Trophoblast cell (in vitro differentiated cells and primary cell): ENCODE measurements at places on chromosomes 12 and 14.

DNA sequence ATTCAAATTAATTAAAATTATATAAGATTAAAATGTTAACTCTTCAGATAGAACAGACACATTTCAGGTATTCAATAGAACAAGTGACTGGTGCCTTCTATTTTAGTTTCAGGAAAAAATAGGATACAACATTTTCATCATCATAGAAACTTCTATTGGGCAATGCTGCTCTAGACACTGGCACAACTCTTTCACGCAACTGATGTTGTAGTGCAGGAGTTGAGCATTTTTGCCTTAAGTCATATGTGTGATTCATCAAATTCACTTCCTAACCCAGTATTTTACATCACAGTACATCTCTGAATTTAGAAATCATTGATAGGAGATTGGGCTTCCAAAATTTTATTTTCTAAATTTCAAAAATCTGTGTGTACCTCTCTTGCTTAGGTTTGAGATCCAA lies 215.4 kb upstream of the DIO2 start:
- DNase-seq = peak; percentile 19

DNA sequence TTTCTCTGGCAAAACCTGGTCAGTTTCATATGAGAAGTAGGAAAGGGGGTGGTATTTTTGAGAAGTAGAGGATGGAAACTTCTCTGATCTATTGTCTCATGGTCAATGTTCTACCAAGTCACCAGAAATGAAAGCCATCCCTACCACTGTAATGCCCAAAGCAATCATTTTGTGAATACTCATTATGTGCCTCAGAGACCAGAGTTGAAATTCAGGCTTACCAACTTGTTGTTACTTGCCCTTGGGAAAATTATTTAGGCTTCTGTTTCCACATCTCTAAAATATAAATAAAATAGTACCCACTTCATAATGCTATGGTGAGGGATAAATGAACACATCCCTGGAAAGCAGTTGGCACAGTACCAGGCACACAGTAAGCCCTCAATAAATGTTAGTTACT lies 723.7 kb upstream of the TBX3 start:
- no peak for DNase-seq

DNA sequence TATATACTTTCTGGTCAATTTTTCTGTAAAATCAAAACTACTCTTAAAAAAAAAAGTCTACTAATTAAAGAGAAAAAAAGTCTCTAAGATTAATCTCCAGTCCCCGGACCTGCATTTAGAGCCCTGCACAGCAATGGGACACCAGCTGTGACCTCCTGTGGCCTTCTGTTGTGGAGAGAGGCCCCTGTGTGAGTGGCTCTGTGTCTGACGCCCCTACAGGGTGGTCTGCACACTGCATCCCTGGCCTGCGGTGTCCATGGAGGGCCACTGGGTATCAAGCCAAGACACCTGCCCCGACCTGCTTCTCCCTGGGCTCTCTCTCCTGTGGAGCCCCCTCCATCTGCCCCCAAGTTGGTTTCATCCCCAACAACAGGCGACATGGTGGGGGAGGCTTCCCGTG lies 248.0 kb upstream of the DIO3 start:
- DNase-seq = no peak

DNA sequence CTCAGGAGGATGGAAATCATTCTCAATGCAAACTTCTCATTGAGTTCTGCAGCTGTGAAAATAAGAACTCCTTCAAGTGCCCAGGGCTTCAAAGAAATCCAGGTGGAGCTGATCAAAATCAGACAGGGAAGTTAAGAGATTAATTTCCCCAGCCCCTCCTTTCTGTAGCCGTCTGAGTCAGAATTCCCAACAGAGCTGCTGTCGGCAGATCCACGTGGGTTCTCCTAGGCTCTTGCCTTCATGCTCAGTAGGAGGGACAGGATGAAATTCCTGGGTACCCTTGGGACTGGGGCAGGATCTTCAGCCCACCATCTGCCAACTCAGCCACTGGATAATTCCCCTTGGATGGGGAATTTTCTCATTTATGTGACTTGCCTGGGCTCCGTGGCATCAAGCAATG lies 13.3 kb downstream of the TGFB3 start:
- no peak for DNase-seq

DNA sequence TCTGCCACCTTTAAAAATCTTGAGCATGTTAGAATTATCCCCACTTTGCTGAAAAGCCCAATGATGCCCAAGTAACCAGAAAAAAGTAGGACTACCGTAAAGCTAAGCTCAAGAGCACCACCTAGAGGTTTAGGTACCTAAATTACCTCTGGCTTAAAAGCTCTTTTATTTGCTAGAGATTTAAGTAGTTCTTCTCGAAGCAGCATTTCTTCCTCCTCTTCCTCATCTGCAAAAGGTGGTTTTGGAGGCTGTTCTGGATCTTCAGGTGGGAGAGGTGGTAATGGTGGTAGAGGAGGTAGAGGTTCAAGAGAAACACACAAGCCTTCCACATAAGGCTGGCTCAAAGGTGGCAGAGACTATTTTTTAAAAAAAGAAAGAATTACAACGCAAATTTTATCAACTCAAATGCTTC lies 26.9 kb downstream of the ZFC3H1 start:
- DNase-seq = peak; percentile 35

- DNase-seq = no peak
Observed at GRCh38 chr14:57574617-57575288, 81.1 kb upstream of the CCDC198 start.

- DNase-seq = peak; percentile 92
Observed at GRCh38 chr14:96424109-96424989, 32.4 kb downstream of the AK7 start.

DNA sequence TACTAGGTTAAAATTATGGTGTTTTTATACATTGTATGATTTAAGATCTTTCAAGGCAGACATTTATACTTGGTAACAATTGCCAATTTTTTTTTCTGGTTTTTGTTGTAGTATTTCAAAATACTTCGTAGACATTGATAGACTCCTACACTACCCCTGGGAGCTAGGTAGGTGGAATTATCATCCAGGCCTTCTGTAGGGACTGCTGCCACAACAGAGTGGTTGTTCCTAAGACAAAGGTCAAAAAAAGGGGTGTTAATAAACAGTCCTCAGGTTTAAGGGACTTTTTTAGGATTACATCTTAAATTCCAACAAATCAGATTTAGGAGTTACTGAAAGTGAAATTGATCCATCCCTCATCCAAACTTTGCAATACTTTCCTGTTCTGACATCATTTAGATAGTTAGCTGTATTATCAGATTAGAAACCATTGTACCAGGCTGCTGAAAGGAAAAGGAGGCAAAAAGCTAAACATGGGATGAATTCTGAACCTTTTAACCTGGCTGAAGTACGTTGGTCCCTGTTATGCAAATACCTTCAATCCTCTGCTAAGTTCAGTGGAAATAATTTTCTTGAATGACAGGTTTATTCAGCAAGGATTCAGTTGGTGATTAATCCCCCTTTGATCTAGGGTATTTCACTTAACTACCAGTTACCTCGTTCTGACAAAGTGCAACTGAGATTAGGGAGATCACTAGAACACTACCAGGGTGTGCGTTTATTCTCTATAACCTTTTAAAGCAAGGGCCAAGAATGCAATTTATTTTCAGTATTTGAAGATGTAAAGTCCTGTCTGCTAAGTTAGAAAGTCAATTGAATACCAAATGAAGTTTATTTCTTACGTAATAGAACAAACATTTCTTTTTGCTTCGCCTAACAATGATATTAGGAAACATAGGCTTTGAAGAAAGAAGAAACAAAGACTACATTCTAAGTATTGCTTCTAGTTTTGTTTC lies 23.2 kb downstream of the AP5M1 start:
- DNase-seq = no peak

DNA sequence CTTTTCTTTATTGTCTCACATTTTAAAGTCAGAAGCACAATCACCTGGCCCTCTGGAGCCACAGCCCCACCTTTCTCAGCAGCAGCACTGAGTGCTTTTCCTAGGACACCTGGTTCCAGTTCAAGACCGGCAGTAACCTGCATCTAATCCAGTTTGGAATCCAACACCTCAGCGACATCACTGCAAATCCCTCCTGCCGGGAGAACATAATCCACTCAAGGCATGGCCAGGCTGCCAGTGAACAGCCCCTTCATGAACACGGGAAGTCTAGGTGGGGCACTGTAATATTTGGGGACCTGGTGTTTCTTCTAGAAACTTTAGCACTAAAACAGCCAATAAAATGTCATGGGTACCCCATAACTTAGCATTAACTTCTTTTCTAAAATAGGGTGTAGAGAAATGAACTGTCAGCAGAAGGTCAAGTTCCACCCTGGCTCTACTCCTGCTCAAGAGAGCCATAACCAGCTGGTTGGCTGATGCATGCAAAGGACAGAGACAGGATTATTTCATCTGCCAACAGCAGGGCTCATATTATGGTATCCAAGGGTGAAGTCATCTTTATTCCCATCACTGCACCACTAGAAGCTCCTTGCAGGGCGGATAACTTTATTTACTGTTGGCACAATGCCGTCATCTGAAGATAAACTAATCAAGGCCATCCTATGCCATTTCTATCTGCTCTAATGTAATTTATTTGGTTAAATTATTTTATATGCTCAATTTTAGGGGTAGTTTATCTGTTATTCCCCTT lies 76.7 kb downstream of the TTC7B start:
- DNase-seq = no peak

DNA sequence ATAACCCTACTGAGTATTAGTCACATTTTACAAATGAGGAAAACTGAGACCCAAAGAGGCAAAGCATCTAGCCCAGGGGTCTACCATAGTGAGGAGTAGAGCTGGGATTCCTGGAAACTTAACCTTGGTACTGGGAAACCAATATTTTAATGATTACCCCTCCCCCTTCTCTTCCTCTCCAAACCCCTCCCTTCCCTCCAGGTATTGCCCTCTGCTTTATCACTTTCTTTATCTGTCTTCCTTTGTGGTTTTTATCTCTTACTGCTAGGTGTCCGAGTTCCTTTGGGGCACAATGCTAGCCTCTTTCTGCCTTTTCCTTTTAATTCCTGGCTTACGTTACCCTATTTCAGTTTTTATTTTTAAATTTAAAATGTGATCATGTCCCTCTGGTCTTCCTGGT lies 2.8 kb downstream of the GABARAPL1 start:
- no peak for DNase-seq
